EH (cell line): ENCODE measurements at places on chromosomes 11 and 22.
A peak's percentile ranks its signal among the peaks of the same experiment; 100 is the strongest.

DNA sequence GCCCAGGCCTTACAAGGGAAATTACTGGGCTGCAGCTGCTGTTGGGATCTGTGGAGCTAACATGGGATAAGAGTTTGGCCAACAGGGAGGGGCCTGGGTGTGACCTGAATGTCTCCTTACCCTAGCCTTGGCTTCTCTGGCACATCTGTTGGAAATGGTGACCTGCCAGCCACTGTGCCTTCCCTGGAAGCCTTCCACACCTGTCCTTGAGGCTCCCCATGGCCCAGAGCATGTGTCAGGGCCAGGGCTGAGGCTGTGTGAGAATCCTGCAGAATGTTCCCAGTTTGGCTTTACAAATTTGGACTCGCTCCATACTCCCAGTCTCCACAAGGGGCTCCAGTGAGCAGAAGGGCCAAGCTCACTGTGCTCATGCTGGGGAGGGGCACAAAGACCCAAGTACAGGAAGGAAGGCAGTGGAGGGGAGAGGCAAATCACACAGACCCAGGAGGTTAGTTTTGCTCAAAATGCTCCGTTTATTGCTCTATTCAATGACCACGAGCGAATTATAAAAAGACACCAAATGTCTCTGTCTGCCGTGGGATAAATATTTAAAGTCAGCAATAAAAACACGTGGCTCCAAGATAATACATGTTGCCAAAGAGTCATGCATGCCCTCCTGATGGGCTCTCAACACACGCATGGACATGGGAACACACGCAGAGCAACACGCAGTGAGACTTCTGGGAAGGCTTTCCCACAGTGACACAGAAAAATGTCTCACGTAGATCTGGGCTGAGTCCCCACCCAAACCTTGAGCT is 1.7 kb upstream of the IGSF22 start:
- DNase-seq: peak; percentile 43

GRCh38 chr11:1381793-1382425 is 7.8 kb upstream of the BRSK2 start:
- no peak for DNase-seq

DNA sequence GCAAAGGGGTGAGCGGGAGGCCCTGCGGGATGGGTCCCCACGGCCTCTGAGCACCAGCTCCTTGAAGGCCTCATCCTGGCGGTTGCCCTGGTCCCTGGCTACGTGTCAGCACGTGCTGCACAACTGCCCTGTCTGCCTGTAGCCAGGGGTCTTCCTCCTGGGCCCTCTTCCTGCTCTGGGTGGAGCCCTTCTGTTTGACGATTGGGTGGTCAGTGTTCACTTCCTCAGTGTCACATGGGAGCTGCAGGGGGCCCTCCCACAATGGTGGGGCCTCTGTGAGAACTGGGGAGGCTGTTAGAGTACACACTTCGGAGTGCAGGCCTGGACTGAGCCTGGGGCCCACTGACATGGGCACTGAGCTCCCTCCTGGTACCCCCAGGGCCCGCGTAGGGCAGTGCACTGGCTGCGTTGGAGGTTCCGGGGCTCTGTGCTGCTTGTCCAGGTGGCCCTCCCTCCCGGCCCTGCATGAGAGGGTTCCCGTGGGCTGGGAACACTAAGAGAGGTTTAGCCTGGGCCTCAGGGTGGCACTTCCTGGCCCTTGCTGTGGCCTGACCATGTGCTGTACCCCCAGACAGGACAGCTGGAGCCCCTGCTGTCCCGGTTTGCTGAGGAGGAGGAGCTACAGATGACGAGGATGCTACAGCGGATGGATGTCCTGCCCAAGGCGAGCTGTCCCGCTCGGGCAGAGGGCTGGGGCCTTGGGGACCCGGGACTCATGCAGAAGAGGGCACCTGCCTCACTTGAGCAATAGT is 13.8 kb downstream of the DGCR6L start:
- no peak for DNase-seq

GRCh38 chr22:46436595-46437175 is 100.7 kb downstream of the CELSR1 start:
- peak; percentile 43 for DNase-seq

DNA sequence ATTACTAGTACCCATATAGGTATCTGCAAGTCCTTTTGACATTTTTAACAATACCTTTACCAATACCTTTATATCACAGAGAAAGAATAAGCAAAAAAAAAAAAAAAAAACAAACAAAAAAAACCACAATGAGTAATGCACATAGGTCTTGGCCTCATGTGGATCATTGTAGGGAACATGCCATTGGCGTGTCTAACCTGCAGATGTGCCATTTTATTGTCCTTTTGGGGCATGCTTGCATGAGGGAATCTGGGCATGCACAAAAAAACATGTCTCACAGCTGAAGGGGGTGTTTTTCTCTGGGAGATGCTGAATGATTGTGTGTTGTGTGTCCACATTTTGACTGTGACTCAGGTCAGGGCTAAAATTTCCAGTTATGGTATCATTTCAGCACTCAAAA is 361.6 kb downstream of the GUCY1A2 start:
- DNase-seq: no peak

DNA sequence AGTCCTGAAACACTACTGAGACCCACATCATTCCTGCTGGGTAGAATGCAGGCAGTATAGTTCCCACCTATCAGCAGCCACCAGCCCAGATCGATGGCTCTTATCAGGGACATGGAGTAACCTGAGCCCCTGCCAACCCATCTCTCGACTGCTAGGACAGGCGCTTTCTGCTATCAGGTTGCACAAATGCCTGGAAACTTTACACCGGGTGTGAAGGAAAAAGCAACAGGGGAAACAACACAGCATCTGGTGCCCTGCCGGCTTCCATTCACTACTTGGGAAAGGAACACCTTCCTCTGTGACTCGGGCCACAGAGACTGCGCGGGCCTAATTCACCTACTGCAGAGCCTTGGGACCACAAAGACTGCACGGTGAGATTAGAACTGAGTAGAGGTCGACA is 18.5 kb downstream of the RBFOX2 start:
- no peak for DNase-seq

DNA sequence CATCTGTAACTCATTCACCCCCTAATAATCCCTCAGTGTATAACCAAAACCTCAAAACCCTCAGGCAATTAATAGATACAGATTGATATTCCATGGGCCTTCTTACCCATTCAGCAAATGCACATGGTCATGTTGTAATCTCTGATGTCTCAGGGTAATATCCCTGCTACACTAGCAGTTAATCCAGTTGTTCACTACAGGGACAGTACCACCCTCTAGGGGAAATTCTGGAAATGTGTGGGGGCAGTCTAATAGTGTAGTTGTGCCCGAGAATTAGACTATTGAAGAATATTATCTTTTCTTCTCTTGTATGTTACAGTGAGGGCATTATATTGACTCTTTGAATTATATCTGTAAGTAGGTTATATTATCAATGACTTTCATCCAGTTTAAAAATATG is 175.4 kb downstream of the CWF19L2 start:
- no peak for DNase-seq

- peak; percentile 16 for DNase-seq
Observed at GRCh38 chr11:405323-405953, 9.4 kb downstream of the SIGIRR start.
